T-helper 9 cell (primary cell): ENCODE measurements at places on chromosomes 7 and 10.

- no peak for DNase-seq
Measured at GRCh38 chr10:66555061-66555460, 370.8 kb upstream of the LRRTM3 start.

DNA sequence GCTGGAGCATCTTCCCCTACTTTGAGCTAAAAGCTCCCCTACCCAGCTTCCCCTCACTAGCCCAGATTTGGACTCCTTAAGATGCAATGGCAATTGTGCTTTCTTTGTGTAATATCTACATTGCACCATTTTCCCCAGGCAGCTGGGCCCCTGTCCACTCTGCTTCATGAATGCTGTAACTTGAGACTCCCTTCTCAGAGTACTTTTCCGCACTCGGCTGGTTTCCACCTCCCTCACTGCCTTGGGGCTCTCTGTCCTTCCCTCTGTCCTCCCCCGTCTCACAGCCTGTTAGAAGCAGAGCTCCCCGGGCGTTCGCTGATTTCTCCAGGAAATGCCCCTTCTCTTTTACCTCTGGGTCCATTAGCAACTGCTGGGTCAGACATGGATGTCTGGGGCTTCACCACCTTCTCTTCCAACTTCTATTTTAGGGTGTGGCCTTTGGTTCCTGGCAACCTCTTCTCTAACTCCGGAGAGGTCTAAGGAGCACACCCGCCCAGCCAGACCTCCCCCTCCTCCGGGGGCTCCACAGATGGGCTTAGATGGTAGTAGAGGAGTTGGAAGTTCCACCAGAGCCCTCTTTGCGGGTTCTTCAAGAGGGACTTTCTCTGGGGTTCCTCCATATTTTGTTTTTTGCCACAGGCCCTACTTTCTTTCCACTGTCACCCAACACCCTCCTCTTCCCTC lies 2.9 kb upstream of the TMEM72 start:
- DNase-seq: no peak

DNA sequence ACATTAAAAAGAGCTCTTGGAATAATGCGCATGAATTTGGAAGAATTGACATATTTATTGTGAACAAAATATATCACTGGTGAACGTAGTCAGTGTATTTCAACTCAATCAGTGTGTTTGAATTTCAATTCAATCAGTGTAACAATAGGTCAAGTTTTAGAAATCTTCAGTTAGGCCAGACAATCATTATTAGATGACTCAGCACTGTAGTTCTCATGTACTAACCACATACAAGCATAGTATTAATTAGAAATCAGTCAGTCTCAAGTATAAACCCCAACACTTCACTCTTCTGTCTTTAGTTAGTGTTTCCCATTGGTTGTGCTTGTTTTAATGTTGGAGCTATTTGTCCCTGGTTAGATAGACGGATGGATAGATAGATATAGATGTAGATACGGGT lies 1247.9 kb downstream of the NXPH1 start:
- DNase-seq: no peak

DNA sequence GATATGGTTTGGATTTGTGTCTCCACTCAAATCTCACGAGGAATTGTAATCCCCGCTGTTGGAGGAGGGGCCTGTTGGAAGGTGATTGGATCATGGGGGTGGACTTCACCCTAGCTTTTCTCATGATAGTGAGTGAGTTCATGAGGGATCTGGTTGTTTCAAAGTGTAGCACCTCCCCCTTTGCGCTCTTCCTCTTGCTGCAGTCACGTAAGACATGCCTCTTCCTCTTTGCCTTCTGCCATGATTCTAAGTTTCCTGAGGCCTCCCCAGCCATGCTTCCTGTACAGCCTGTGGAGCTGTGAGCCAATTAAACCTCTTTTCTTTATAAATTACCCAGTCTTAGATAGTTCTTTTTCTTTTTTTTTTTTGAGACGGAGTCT lies 17.1 kb downstream of the CDNF start:
- no peak for DNase-seq

DNA sequence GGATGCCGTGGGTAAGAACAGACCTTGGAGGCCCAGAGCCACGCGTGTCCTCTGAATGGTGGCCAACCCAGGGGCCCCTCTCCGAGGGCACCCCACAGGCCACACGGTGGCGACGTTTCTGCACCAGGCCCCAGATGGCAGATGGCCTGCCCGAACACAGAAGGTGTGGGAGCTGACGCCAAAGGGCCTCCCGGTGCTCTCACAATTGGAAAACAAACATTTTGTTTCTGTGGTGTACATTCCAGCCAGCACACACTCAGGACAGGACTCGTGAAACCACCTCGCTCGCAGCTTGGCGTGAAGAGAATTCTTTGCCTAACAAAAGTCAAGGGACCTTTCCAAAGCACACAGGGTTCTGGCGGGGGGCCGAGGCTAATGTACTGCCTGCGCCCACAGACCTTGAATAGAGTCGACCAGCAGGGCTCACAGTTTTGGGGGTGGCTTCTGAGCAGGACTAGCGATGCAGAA lies 112.1 kb downstream of the FAM53B start:
- DNase-seq: no peak

GRCh38 chr7:47405921-47406800 lies 175.8 kb downstream of the TNS3 start:
- no peak for DNase-seq

DNA sequence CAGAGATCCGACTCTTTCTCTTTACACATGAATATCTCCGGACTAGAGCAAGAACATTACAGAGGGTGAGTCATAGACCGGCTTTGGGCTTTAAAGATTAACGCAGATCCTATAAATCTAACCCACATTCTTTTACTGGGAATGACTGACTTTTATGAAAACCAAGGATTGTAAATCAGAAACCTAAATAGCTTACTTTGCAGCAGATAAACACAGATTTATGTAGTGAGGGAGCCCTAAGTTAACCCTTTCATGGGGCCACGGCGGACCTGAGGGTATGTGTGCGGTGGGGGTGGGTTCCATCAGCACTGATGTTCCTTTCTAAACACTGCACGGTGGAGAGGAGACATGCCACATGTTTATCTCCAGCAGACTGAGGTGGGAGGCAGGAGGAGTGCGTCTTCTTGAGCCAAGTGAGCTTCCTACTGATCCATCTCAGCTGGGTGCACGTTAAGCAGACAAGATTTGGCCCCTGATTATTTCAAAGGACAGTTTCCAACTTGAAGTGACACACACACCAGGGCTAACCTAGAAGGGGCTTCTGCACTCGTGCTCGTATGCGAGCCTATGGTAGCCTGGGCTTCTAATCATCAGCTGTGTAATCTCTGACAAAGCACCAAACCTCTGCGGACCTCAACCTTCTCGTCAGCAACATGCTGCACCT lies 127.6 kb downstream of the WDR11 start:
- DNase-seq: no peak

DNA sequence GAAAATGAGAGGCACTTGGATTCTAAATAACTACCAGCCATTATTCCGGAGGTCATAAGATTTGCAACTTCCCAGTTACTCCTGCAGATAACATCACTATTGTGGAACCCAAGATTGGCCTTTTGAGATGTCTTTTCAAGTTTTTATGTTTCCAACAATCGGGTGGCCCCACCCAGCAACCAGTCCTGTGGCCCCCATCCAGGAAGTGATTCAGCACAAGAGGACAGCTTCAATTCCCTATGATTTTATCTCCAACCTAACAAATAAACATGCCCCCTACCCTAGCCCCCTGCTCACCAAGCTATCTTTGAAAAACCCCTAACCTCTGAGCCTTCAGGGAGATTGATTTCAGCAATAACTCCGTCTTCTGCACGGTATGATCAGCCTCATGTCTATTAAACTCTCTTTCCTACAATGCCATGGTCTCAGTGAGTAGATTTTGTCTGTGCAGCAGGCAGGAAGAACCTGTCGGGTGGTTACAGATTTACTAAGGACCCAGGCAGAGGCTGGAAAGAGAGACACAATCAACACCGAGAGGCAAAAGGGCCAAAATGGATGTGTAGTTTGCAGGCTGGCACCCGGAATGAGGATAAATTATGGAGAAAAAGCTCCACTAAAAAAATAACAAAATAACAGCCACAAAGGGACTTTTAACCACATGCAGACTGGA lies 83.9 kb upstream of the UNC5B start:
- no peak for DNase-seq

GRCh38 chr10:43945908-43946307 lies 297.2 kb upstream of the ZNF32 start:
- DNase-seq: no peak

DNA sequence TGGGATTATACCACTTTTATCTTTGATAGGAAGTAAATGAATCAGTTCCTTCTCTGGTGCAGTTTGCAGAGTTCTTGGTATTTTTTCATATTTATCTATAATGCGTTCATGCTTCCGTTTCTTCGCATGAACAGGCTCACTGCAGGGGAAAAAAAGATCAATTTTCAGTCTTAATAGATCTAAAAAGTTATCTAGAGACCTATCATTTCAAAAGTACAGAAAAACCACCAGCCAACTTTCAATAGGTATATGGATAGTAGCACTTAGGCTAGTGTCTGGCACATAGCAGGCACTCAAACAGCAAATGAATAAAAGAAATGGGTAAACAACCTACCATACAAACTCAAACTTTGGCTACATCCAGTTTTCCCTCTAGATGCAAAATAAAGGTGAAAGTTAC lies 5.5 kb downstream of the NOC3L start:
- no peak for DNase-seq

- no peak for DNase-seq
Measured at GRCh38 chr7:80666376-80666775, 27.9 kb downstream of the CD36 start.

GRCh38 chr7:43302211-43302711 lies 189.8 kb downstream of the HECW1 start:
- DNase-seq: no peak

GRCh38 chr7:147923841-147924240 lies 666.7 kb upstream of the C7orf33 start:
- no peak for DNase-seq

- DNase-seq: no peak
Measured at GRCh38 chr7:126698446-126698845, 554.3 kb downstream of the GRM8 start.
